ENCODE measurements at places on chromosomes 1 and 21.

- DNase-seq, result peak; percentile 26
Observed at GRCh38 chr1:26838474-26839338, 12.2 kb downstream of the ZDHHC18 start.

- no peak for DNase-seq
Observed at GRCh38 chr1:228883535-228883934, 148.3 kb downstream of the RHOU start.

DNA sequence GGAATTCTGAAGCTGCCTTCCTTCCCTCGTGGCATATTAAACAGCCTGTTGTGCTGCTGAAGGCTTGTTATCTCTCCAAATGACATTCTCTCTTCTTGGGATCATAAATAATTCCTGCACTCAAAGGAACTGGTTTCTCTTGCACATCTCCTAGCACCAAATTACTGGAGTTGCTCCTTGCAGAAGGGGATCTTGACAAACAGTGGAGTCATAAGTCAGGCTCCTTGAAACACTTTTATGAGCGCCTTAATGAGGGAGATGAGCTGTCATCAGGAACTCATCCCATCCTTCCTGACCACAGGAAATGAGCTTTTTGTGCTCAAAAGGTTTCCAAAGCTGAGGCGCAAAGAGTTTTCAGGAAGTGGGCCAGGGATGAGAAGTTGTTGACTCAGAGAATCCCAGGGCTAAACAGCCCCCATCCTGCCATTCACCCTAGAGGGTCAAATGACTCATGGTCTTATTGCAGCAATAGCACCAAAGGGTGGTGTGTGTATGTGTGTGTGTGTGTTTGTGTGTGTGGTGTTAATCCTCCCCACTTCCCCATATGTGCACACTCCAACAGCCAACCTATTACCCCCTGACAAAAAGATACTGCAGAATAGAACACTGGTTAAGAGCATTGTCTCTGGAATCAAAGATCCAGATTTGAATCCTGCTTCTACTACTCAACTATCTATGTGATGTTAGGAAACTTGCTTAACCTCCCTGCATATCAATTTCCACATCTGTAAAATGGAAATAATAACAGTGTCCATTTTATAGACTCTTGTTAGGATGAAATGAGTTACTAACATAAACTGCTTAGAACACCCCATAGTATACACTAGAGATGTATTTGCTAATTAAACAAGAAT is 2.8 kb upstream of the PHC2 start:
- DNase-seq, result no peak

- no peak for DNase-seq
Observed at GRCh38 chr1:165884690-165885304, 57.4 kb downstream of the UCK2 start.

- no peak for DNase-seq
Observed at GRCh38 chr1:246588159-246588721, 22.0 kb downstream of the CNST start.

GRCh38 chr1:159925719-159926078 is 392 bp upstream of the TAGLN2 start:
- DNase-seq, result no peak

DNA sequence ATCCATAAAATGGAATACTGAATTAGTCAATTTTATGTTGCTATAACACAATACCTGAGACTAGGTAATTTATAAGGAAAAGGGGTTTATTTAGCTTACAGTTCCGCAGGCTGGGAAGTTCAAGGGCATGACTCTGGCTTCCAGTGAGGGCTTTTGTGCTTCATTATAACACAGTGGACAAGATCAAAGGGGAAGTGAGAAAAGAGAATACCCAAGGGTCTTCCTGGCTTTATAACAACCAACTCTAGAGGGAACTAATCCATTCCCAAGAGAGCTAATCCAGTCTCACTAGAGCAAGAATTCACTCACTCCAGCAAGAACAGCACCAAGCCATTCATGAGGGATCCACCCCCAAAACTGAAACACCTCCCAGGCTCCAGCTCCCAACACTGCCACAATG is 3.1 kb downstream of the KIFAP3 start:
- DNase-seq, result no peak

- DNase-seq, result no peak
Observed at GRCh38 chr1:158154501-158154900, 26.2 kb upstream of the CD1D start.

- DNase-seq, result no peak
Observed at GRCh38 chr1:92848201-92848600, 16.4 kb downstream of the RPL5 start.

GRCh38 chr1:22454476-22455056 is 2.9 kb downstream of the ZBTB40 start:
- no peak for DNase-seq

GRCh38 chr1:159921251-159921650 is 4.1 kb downstream of the TAGLN2 start:
- DNase-seq, result no peak

- no peak for DNase-seq
Observed at GRCh38 chr21:44797775-44798174, 3.8 kb downstream of the UBE2G2 start.

DNA sequence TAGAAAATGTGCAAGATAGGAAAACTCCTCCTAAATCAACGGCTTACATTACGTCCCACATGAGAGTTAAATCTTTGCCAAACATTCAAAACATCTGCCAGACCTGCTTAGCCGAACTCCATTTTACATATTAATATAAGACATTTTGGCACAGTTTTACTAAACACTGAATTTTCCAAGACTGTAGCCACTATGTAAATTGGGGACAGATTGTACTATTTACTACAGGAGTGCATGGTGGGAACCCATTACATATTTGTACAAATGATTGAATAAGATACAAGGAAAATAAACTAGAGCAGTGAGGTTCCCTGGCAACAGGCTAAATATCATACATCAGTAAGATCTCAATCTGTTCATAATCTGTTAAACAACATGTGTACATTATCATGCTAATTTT is 1234.4 kb downstream of the KCNT2 start:
- DNase-seq, result no peak

DNA sequence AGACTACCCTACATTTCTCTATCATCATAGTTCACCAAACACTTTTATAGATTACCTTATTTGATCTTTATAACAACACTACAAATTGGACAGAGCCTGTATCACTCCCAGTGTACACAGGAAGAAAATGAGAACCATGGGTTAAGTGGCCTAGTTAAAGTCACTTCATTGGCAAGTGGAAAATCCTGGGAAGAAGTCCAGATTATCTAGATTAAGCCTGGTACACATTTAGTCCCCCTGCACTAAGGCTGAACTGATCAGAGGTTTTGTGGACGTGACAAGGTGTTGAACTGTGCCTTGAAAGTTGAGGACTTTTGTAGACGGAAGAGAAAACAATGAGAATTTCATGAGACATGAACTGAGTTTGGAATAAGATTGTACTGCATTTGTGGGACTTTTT is 7.5 kb upstream of the USH2A start:
- DNase-seq, result no peak

- DNase-seq, result no peak
Observed at GRCh38 chr1:151612501-151613281, 841 bp downstream of the SNX27 start.

GRCh38 chr1:156887734-156888133 is 5.8 kb upstream of the PEAR1 start:
- DNase-seq, result no peak

DNA sequence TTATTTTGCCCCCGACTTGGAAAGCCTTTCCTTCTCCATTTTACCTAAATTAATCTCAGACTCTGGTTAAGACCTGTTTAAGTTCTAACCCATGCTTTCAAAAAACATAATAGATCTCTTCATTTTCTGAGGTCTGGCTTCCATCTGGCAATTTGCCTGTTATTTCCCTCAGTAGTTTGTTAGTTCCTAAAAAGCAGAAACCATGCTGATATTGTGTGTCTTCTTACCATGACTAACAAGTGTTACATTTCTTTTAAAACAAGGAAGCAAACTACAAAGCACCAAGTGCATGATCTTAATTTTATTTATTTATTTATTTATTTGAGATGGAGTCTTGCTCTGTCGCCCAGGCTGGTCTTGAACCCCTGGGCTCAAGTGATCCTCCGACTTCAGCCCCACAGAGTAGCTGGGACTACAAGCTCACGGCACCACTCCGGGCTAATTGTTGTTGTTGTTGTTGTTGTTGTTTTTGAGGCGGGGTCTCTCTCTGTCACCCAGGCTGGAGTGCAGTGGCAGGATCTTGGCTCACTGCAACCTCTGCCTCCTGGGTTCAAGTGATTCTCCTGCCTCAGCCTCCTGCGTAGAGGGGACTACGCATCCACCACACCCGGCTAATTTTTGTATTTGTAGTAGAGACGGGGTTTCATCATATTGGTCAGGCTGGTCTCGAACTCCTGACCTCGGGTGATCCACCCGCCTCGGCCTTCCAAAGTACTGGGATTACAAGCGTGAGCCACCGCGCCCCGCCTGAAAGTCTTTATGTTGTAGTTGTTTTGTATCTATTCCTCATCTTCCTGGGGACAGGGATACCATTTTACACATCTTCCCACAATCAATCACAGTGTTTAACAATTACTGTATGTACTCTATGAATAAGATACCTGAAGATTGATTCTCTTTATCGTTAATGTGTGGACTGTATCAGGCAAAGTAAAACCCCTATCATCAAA is 1.3 kb upstream of the PATJ start:
- DNase-seq, result no peak

GRCh38 chr1:236112332-236112627 is 30.1 kb upstream of the GPR137B start:
- DNase-seq, result no peak

- no peak for DNase-seq
Observed at GRCh38 chr1:159261721-159262494, 40.2 kb upstream of the FCER1A start.

DNA sequence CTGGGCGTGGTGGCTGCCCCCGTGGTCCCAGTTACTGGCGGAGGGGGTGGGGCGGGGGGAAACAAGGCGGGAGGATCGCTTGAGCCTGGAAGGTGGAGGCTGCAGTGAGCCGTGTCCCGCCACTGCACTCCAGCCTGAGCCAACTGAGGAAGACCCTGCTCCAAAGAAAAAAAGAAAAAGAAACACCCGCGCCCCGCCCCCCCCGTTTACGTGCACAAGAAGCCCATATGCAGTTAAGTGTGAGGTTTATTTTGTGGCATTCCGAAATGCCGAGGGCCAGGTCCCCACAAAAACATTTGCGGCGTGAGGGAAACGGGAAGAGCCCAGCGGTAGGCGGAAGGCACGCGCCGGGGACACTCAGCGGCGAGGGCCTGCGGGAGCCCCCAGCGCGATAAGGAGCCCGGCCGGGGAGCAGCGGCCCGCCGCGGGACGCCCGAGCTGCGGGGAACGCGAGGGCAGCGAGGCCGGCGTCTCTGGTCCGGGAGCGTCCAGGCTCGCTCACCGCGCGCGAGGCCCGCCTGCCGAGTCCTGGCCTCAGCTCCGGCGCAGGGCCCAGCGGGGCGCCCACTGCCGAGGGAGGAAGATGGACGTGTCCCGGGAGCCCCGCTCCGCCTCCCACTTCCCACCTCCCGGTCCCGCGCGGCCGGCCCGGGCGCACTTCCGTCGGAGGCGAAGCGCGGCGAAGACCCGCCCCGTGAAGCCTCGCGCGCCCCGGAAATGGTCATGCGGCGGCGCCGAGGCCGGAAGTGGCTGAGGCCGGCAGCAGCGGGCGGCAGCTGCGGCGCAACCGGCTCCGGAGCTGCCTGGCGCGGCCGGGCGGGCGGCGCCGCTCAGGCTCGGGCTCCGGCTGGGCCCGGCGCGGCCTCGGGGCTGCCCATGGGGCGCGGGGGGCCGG is at the start of gene TRAPPC10:
TSS of gene TRAPPC10 (plus strand) at position 731 of the 895 bp plus-strand sequence. CDS start 185 bp downstream, outside the sequence.
- DNase-seq, result peak; percentile 73

- no peak for DNase-seq
Observed at GRCh38 chr1:194155962-194156361, 969.5 kb upstream of the B3GALT2 start.

Measured in activated gamma-delta T cell treated with Interleukin-2 at 50 U/mL for 16 hours (primary cell).